Hippocampal formation (tissue), 2 donors: ENCODE measurements at places on chromosomes 3 and 15.

GRCh38 chr15:39684233-39684632 lies 98.4 kb downstream of the FSIP1 start:
- no peak for DNase-seq

DNA sequence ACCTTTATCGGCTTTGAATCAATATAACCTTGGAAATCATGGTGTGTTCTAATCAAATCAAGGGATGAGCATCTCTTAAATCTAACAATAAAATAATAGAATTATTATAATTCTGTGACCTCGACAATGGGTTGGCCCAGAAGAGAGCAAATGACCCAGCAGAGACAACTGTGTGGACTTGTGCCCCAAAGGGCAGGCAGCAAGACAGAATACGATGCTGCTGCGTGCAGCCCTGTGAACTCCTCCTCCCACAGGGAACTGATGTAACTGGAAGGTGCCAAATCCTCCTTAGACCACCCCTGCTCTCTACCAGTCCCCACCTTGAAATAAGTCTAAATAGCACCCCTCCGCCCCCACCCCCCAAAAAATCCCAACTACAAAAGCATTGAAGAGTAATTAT lies 50.7 kb upstream of the ACAN start:
- DNase-seq: no peak

DNA sequence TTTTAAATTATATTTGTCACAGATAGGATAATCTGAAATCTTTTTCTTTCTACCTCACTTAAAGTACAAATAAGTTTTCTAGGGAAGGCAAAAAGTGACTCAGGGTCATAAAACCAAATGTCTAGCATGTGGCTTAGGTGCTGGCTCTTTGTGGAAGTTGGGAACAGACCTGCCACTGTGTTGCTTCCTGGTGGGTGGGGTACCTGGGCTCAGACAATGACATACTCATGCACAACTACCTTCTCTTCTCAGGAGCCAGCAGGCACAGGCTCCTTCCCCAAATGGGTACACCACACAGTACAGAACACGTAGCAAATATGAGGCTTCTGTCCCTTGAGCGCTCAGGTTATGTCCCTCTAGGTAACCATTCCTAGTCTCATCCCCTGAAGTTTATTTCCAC lies 40.1 kb upstream of the MUC13 start:
- no peak for DNase-seq

DNA sequence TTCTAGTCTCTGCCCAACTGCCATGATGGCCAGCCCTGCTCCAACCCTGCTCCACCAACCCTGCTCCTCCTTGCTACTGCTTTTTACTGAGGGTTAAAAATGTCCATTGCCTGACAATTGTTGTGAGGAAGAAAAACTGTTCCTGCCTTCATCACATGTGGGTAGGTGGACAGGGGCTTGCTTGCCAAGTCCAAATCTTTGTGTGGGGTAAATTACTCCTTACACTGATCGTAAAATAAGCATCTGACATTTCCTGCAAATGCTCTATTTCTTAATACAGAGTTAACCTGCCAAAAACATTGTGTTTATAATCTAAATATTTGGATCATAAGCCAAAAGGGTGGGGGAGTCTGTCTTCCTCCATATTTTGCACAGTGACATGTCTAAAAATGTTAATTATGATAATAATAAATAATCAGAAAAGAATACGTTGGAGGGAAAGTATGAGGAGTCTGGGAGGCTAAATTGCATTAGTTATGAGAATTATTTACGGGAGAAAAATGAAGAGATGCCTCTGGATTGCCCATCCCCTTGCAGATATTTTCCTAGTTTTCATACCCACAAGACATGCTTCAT lies 242.5 kb upstream of the TBL1XR1 start:
- no peak for DNase-seq

DNA sequence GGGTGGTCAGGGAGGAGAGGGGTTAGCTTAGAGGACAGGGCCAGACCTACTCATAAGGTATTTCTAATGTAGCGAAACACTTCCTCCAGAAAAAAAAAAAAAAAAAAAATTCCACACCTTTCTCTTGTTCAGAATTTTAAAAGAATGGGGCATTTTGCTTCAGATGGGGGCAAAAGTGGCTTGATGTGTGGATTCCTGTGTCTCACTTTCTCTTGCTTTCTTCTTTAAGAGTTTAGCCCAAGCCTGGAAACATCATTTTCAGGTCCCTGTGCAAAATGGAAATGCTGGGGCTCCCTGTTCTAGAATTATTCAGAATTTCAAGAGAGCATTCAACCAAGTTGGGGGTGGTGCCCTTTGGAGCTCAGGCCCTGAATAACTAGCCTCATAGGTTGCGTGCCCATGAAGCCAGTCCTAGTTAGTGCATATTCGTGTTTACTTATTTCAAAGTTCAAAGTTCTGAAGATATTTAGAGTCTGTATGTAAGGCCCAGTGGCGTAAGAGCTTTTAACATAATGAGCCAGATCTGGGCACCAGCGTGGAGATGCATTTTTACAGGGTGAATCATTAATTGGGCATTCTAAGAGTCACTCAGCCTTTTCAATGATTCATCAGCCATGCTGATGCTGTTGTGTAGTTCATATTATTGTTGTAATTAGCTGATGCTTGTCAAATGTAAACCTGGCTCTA lies 104.5 kb downstream of the RPLP1 start:
- peak; percentile 17 for DNase-seq

DNA sequence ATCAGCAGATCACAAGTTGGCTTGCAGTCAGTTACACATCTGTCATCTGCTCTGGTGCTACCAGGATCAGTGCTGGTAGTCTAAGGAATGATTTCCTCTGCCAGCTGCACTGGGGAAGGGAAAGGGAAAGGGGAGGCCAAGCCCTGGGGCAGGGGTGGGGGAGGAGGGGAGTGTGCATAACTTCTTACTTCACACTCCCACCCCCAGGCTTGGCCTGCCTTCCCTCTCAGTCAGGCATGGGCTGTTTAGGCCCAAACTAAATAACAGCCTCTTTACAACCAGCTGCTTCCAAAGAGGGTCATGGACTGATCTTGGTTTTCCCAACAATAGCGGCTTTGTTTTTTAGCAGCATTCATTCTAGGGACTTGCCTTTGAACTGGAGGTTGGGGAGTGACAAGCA lies 86.1 kb upstream of the PSMD6 start:
- DNase-seq: peak; percentile 81

- DNase-seq: peak; percentile 93
Measured at GRCh38 chr3:69080233-69080920, at the start of gene UBA3. Gene UBA3 (minus strand): TSS chr3:69080365. CDS start chr3:69080353, 12 bp downstream.

- DNase-seq: no peak
Measured at GRCh38 chr3:9229879-9230278, 19.6 kb downstream of the SRGAP3 start.

GRCh38 chr15:29860872-29861271 lies 38.6 kb upstream of the TJP1 start:
- no peak for DNase-seq

GRCh38 chr3:57017459-57017845 lies 43.0 kb upstream of the SPATA12 start:
- peak; percentile 81 for DNase-seq

DNA sequence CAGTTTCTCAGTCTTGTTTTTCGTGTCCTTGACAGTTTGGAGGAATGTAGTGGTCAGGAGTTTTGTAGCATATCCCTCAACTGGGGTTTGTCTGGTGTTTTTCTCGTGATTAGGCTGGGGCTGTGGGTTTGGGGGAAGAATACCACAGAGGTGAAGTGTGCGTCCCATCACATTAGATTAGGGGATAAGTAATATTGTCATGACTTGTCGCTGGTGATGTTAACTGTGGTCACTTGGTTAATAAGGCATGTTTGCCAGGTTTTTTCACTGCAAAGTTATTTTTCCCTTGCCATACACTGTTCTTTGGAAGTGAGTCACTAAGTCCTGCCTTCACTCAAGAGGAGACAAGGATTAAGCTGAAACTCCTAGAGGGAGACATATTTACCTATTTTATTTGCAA lies 39.1 kb downstream of the PAK2 start:
- DNase-seq: no peak

DNA sequence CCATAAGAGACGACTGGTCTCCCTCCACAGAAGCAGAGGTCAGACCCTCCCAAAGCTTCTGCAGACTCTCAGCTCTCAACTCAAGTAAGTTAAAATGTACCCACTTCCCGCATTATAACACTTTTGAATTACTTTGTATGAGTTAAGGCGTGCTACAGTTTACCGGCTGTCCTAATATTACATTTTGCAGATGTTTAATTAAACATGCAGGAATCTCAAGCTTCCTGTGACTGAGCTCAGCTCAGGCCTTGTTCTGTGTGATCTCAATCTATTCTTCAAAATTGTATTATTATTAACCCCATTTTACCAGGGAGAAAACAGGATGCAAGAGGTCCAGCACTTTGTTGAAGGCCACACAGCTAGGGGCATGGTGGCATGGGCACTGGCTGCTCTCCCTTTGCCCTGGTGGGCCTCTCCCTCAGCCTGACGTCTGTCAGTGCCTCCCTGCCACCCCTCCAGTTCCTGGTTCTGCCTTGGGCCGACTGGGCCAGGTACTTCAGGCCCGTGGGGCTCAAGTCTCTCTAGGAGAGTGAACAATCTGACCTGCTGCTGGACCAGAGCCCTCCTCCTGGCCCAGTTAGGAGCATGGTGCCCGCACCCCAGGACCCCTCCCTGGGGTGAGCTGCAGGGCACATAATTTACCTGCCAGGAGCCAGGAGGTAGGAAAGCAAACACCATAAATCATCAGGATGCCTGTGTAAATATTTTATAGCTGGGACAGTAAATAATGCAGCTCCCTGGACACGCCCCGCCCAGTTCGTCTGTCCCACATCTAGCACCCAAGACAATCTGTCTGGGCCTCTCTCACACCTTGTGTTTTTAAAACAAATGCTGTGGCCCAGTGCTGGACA lies 14.9 kb upstream of the RFT1 start:
- DNase-seq: no peak

GRCh38 chr15:98151096-98151495 lies 190.6 kb downstream of the ARRDC4 start:
- DNase-seq: no peak

DNA sequence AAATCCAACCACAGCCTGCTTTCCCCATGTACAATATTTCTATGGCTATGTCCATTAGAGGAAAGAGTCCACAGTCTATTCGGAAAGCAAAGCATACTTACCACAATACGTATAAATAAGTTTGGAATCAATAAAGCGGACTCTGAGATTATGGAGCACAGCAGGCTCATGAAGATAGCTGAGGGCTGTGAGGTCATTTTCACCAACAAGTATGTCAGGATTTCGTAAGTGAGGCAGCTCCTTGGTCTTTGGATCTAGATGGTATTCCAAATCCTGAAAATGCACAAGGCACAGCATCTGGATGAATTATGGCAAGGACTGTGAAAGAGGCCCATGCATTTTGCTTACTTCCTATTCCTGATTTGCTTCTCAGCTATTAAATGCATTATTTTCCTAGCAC lies 100.4 kb downstream of the MYO5A start:
- DNase-seq: no peak

DNA sequence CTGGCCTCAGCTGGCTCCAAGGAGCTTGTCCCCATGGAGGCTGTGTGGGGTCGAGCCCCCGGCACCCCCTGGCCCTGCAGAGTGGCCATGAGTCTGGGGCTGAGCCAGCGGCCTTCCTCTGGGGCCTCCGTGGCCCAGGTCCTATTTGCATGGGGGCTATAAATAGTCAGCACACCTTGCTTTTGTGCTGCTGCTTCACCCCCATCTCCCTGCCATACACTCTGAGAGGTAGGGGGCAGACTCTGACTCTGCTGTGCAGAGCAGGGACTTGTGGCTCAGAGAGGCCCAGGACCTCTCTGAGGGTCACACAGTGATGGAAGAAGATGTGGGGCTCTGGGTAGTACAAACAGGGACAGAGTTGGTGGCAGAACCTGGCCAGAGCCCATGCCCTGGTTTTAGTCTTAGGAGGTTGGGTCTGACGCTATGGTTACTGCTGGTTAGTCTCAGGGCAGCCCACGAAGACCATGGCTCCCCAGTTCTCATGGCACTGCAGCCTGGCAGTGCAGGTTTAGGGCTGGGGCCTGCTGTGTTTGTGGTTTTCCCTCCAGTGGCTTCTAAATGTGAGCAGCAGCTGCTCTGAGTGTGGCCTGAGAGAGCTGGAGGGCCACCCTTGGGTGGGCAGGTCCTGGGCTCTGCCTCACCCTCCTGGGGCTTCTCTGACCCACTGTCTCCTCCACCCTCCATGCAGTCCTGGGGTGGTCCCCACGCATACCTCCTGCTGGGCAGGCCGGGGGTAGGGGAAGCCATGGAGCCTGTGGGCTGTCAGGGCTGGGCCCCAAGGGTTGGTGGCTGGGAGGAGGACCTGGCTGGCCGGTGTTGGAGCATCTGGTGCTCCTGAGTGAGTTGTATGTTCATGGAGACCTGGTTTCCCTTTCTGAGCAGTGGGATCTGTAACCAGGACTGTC lies 13.6 kb downstream of the PRKCD start:
- no peak for DNase-seq

GRCh38 chr3:174869448-174869847 lies 10.3 kb downstream of the NAALADL2 start:
- DNase-seq: no peak

GRCh38 chr3:65194744-65195143 lies 506.9 kb upstream of the ADAMTS9 start:
- no peak for DNase-seq

DNA sequence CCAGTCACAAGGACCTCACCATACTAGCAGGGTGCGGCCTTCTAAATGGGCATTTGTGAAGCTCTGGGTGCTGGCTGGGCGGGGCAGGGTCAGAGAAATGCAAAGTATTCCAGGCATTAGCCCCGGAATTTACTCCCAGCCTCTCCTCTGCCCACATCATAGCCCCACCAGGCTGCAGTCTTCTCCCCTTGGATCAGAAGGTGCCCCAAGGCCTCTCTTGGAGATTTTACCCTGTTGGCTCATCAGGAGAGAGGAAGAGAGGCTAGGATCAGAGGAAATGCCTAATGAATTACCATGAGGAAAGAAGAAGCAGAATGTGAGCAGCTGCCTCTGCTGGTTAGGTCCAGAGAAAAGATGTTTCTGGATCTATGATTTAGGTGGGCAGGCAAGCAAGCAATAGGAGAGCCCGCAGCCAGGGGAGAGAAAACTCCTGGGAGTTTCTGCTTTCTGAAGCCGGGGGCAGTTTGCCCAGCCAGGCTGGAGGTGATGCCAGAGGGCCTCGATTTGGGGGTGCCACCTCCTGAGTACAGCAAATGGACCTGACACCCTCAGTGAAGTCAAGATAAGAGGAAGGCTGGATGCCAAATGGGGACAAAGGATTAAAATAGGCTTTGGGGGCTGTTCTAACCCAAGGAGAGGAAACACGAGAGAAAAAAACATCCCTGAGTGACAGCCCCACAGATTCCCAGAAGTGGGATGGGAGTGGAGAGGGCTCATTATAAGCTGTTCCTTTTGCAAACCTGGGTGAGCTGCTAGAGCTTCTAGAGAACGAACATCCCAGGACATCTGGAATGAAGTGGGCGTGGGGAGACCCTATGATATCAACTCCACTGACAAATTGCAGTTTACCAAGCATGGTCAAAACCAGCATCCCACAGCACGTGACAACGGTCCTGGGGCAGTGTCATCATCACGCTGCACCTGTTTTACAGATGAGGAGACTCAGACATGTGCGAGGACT lies 65.4 kb downstream of the BDH1 start:
- no peak for DNase-seq

- DNase-seq: peak; percentile 32
Measured at GRCh38 chr3:197809356-197810020, 18.4 kb downstream of the LRCH3 start.

GRCh38 chr15:60673918-60674558 lies 195.1 kb upstream of the ICE2 start:
- DNase-seq: no peak

GRCh38 chr15:51380999-51381806 lies 39.7 kb downstream of the GLDN start:
- DNase-seq: peak; percentile 87
